ENCODE measurements at places on chromosomes 2 and 18.

GRCh38 chr2:226649871-226650660, 149.6 kb downstream of the IRS1 start:
- peak; percentile 86 for DNase-seq

- DNase-seq: no peak
These were observed 163.5 kb upstream of the SOX11 start for GRCh38 chr2:5528706-5529105.

GRCh38 chr2:126981476-126981875, 82.8 kb downstream of the TEX51 start:
- DNase-seq: peak; percentile 34

DNA sequence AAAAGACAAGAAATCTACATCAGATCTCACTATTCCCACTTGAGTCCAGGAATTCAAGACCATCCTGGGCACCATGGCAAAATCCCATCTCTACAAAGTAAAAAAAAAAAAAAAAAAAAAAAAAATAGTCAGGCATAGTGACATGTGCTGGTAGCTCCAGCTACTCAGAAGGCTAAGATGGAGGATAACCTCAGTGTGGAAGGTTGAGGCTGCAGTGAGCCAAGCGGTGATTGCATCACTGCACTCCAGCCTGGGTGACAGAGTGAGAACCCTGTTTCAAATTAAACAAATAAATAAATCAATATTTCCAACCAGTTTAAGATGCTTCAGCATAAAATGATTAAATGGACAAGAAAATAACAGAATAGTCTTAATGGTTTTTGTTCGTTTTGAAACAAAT, 197.4 kb downstream of the DSEL start:
- DNase-seq: no peak

DNA sequence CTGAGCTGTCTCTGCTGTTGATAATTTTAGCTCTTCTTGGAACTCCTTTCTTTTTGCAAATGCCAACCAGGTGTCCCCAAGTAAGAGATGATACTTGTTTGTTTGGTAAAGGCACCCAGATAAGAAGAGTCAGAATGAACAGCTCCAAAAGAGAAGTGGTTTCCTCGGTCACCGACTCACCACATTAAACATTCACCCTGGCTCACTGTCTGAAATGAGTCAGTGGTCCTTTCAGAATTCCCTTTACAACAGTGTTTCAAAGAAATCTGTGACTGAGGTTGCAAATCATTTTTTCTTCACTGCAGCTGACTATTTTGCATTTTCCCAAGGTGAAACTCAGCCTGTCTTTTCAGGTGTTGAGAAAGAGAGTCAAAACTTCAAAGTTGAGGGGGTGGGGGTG, 16.2 kb upstream of the CXCR4 start:
- DNase-seq: no peak

DNA sequence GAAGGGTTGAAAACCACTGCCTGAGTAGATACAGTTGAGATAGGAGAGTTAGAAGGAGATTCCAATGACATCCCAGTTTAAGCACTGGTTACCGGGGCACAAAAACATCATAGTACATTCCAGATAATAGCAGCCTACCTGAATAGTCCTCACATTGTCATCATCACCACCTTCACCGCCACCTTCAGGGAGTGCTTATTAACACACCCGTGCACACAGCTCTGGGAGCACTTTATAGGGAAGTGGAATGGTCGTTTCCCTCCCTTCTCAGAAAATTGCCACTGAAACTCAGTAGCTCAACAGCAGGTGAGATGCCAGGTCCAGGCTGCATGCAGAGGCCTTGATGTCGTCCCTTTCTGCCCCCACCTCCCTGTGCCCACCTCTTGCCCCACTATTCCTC, 8.2 kb downstream of the SERPINB7 start:
- no peak for DNase-seq
